Activated CD4-positive, alpha-beta T cell treated with anti-CD3 and anti-CD28 coated beads, Interleukin-2, amount 50 U/mL, for 24 hours (primary cell): ENCODE measurements at places on chromosomes 6 and 20.
A peak's percentile ranks its signal among the peaks of the same experiment; 100 is the strongest.

DNA sequence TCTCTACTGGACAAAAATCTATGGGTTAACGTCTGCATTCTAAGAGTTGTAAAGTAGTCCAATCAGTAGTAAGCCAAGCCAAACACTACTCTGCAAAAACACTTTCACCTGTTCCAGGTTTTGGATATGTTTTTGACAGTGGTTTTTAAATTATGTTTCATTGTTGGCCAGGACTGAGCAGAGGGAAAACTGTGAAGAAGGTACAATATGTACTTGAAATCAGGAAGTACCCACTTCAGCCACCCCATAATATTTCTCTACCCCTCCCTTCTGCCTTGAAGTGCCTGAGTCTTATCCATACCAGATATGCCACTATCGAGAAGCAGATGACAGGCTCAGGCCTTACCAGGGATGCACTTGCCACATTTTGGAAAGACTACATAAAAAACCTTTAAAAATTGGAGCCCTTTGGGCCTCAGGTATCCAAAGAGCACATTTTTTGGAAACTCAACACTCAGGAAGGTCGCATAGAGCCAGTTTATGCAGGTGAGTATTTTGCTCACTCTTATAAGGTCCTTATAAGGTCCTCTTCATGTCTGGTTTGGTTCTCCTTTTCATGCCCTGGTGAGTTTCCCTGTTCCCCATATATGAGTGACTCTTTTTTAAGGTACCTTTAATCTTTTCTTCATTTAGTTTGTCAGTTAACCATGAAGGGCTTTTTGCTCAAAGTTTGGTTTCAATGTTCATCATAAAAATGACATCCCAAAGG is 859.3 kb upstream of the FLRT3 start:
- no peak for DNase-seq

- DNase-seq, result no peak
Measured at GRCh38 chr20:50587291-50587961, 77.2 kb downstream of the PTPN1 start.

- no peak for DNase-seq
Measured at GRCh38 chr6:7439228-7439627, 49.6 kb downstream of the RIOK1 start.

- DNase-seq, result no peak
Measured at GRCh38 chr6:142008781-142009180, 123.9 kb upstream of the GJE1 start.

DNA sequence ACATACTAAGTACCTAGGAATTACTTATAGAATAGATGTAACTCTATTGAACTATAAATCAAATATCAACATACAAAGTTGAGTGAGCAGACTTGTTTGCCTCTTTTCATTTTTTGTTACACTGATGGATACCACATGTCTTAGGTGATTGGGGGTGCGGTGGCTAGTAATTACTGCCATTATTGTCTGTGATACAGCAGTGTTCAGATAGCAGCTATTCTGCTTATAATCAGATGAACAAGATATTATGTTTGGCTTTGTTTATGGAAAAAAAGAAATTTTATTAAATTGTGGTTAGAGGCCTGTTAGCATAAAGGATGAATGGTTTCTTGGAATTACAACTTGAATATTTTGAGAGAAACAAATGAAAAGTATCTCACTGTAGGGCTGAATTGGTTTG is 55.9 kb downstream of the KCNQ5 start:
- DNase-seq, result no peak

DNA sequence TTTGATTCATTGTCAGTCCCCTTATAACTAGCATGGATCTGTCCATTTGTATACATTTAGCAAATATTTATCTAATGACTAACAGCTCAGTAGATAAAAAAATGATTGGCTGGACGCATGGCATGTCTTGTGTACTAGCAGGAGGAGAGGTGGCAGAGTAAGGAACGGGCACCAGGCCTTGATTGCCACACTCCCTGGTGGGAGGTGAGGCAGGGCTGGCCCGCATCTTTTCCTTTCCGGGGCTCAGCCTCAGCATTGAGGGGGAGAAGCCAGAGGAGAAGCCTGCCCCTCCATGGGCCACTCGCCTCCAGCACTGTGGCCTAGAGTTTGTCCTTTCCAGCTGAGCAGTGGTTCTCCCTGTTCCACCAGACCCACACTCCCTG is 84.9 kb upstream of the TMEM181 start:
- no peak for DNase-seq

- DNase-seq, result no peak
Measured at GRCh38 chr6:155158030-155158843, 105.6 kb upstream of the CLDN20 start.

DNA sequence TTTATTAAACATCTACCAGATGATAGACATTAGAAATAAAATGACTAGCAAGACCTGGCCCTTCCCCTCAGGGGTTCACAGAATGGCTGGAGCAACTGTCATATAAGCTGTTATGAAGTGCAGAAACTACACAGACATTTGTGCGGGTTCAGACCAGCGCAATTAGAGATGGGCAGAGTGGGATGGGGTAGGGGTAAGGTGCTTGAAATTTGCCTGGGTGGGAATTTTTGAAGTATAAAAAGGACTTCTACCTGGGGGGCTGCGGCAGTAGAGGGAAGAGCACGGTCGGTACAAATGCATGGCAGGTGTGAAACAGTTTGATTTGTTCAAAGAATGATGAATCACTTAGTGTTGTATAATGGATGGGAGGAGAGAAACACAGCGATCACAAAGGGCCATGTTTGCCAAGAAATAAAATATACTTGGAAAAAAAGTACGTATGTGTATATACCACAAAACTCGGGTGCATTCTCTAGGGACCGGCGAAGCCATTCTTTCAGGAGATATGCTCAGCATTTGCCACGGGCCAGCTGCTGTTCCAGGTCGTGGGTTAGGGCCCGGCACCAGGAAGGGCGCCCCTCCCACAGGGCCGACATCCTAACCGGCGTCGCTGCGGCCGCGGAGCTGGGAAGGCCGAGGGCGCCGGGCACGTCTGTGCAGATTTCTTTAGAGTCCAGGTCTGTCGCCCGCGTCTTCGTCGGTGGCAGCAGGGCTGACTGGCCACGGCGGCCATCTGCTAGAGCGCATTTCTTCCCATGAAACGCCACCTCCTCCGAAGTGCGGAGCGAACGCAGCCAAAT is 809 bp upstream of the NOL7 start:
- peak; percentile 23 for DNase-seq

DNA sequence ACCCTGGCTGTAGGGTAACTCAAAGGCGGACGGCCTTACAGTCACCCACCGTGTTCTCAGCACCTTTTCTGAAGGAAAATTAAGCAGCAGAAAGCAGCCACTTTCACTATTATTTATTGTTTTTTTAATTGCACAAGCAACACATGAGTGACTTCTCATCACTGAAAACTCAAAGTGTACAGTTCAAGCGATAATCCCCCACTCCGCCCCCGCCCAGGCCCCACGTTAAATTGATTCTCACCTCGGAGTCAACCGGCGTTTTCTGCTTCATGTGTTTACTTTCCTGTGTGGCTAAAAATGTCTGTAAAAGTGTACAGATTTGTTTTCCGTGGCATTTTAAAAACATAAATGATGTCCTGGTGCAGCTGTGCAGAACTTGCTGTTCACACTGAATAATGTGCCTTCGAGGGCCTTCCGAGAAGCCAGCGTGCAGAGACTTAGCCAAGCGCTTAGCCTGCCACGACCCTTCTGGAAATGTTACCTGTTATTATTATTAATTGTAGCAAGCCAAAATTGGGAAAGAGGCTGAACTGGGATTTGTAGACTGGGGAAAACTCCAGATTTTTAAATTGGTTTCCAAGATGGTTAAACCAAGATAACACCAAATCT is 335.7 kb downstream of the CDH4 start:
- no peak for DNase-seq

GRCh38 chr20:63137851-63138415 is 78.0 kb downstream of the YTHDF1 start:
- DNase-seq, result no peak

DNA sequence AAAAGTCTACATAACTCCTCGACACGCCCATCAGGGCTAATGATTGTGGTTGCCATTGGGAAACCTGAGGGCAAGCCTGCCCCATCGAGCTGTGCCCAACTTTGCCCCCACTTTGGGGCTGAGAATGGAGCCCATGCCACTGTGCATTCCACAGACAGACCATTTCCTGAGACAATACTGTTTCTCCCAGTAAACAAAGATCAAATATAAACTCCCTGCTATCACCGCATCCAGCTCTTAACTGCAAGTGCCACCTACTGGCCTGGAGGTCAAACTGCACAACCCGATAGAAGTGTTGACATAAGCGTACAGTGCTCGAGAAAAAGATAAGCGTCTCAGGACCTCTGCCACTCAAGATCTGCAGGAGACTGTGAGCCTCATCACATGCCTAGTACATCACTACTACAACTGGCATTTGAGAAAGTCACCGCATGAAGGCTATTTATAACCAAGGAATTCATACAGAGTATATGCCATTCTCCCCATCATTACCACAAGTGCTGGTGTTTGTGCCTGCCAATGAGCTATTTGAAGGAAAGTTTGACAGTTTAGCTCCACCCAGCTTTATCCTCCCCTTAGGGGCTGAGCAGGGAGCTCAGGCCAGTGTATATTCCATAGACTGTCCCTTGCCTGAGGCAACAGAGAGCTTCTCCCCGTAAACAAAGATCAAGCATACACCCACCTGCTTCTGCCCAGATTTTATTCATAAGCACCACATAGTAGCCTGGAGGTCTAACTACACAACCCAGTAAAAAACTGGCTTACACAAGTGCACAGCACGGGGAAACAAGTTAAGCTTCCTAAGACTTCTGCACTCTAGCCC is 4.5 kb upstream of the DEFB126 start:
- no peak for DNase-seq

- no peak for DNase-seq
Measured at GRCh38 chr6:122361314-122361979, 38.0 kb upstream of the HSF2 start.

- no peak for DNase-seq
Measured at GRCh38 chr6:79241228-79241627, 6.7 kb upstream of the HMGN3 start.

DNA sequence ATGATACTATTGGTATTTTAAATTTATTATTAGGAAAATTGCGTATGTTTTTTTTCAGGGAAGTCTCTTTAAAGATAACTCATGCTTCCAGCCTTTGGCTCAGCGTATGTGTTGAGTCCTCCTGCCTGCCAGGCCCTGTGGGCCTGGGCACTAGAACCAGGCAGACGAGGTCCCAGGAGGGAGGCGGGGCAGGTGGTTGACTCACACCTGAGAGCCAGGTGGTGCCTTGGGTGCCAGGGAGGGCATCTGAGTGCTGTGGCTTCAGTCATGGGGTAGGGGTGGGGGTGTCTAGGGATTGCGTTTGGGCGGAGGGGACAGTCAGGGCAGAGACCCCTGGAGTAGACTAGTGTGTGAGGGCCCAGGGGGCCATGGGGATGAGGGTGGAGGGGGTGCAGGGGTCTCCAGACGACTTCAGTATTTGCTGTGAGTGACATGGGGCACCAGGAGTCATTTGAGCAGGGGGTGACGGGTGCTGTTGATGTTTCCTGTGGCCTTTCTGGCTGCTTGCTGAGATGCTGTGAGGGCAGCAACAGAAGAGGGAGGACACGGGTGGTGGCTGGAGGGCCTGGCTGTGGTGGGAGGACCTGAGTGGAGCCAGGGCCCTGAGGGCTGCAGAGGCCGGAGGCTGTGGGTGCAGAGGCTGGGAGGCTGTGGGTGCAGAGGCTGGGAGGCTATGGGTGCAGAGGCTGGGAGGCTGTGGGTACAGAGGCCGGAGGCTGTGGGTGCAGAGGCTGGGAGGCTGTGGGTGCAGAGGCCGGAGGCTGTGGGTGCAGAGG is 14.8 kb upstream of the ADRM1 start:
- DNase-seq, result no peak

DNA sequence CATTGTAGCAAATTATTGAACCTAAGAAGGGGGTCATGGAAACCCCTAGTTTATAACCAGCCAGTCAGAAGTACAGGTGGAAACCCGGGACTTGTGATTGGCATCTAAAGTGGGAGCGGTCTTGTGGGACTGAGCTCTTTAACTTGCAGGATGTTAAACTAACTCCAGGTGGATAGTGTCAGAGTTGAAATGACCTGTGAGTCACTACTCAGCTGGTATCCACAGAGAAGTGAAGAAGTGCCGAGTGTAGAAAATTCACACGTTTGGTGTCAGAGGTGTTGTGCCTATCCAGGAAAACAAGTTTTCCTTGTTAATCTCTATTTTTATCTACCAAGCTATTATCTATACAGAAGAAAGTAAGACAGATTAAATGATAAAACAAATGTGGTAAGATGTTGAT is 179.7 kb downstream of the ADGRG6 start:
- DNase-seq, result no peak

DNA sequence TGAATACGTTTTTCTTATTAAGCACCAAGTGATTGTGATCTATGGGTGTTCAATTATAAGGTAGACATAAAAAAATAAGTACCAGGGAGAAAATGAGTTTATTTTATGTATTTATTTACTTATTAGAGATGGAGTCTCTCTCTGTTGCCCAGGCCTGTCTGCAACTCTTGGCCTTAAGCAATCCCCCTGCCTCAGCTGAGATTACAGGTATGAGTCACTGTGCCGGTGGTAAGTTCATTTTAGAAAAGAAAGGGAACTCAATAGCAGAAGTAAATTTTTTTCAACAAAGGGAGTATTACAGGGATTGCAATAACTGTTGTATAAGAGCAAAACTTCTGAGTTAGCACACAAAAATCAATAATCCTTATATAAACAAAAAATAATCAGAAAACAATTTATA is 98.7 kb upstream of the FUT9 start:
- DNase-seq, result no peak

GRCh38 chr6:12969966-12970365 is 253.4 kb downstream of the PHACTR1 start:
- DNase-seq, result no peak

DNA sequence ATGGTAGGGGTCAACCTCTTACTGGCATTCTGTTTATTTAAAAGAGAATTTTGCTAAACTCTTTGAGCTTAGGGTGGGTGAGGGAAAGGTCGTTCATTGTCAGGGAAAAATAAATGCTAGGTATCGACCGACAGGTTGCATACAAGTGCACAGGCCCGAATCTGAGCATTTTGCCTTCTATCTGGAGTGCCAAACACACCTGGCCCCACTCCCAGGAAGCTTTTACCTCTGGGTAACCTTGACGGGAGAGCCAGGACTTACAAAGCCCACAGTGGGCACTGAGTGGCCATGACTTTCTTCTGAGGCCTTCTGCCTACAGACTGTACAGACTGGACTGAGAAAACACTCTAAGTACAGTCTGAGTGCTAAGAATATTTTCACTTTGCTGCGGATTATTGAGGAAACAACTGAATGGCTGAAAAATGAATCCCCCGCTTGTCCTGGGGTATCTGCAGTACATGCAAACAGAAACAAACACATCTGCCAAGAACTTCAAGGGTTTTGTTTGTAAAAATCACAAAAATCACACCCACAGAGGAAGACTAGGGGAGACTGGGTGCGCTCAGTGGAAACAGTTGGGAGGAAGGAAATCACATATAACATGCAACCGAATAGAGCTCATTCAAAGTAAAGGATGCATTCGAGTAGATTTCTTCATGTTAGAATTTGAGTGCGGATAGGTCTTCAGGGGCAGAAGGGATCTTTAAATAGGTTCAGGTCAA is 152.8 kb downstream of the NFATC2 start:
- DNase-seq, result no peak

- DNase-seq, result no peak
Measured at GRCh38 chr6:108728826-108729225, 119.4 kb upstream of the ARMC2 start.
